ENCODE measurements at places on chromosomes 5 and 9.

DNA sequence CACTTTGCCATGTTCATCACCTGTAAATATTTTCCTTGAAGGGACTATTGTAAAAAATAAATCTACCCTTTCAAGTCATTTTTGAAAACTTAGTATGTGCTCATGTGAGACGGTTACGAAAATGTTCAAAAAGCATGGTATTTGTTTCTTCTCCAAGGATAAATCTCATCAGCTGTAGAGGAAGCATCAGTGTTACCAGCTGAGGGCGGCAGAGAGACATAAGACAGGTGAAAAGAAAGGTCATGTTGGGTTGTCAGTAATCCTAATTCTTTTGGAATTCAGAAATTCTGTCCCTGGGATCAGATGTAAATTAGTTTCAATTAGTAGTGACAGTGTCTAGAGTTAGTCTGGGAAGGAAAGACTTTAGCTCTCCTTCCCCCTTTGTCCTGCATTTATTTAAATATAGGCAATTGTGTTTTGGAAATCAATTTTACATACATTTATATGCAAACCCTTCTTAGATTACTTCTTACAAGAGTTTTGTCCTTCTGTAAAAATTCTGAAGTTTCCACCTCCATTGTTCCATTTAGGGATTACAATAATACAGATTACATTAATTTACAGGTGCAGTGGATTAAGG, 791.9 kb upstream of the CDH6 start:
- DNase-seq: no peak

GRCh38 chr5:156326718-156327259, at the start of gene SGCD:
Gene SGCD, plus strand, starts transcription at chr5:156327164.
- DNase-seq: peak; percentile 94

DNA sequence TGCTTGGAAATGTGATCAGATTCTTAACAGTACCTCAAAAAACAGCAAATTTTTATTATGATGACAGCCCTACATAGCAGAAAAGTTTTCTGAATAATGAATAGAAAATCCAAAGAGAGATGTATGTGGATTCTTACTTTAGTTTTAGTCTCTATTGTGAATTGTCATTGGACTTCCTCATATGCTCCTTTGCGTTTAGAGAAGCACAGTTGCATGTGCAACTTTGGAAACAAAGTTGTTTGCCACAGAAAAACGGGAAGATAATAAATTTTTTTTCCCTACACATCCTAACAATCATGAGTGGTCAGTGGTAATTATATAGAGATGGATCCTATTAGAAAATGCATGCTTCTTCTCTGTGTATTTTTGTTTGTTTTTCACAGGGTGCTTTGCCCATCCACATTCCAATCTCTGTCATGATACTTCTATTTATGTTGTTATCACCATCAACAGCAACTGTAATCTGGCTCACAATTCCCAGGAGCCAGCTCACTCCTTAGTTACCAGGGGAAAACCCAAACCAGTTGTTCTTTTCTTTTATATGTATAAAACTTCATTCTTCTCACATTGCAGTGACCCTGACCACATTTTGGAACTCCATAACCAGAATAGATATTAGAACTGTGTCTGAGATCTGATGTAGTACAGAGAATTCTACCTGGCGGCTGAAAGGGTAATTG, 118.7 kb downstream of the NDUFS4 start:
- DNase-seq: no peak

GRCh38 chr5:65411356-65411755, 70.4 kb downstream of the ADAMTS6 start:
- DNase-seq: no peak

DNA sequence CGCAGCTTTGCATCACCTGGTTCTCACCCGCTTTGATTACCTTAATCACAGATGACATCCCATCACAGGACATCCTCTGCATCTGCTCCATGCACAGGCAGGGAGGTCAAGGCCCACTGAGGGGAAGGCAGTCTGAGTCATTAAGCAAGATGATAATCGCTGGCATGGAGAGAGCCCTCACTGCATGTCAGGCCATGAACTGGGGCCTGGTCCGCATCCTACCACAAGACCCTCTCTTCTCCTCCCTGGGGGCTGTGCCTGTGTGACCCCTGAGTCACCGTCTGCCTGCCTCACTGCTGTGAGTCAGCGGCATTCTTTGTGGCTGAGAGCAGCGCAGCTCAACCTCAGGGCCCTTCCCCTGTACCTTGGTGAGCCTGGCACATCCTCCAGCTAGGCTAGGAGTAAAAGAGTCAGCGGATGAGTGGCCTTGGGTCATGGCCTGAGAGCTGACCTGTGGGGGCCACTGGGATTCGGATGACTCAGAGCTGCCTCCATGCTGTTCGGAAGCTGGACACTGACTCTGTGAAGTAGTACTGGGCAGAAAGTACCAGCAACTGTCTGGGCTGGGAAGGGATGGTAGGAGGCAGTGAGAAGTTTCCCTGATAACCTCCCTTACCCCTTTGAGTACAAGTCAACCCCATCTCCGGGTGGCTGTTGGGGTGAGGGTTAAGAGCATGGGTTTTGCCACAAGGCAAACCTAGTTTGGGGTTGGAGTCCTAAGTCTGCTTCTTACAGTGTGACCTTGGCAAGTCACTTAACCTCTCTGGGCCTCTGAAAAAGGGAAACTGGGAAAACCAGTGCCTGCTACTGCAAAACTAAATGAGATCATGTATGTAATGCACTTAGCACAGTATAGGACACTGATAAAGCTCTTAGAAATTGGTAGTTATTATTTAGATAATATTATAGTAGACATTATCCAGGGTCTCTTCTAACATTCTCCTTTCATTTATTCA, 14.6 kb upstream of the ARSI start:
- DNase-seq: peak; percentile 69
